ENCODE measurements at places on chromosomes 13 and 19. TPM values are rescaled to one million over a fixed set of nuclear protein-coding genes. Genes with fewer than 3 reads are reported as not detected.

Gene CD22
- total RNA-seq: not detected

Gene CPAMD8
- total RNA-seq: 10.6 TPM

Gene EFNB2
- total RNA-seq: 36.6 TPM

DNA sequence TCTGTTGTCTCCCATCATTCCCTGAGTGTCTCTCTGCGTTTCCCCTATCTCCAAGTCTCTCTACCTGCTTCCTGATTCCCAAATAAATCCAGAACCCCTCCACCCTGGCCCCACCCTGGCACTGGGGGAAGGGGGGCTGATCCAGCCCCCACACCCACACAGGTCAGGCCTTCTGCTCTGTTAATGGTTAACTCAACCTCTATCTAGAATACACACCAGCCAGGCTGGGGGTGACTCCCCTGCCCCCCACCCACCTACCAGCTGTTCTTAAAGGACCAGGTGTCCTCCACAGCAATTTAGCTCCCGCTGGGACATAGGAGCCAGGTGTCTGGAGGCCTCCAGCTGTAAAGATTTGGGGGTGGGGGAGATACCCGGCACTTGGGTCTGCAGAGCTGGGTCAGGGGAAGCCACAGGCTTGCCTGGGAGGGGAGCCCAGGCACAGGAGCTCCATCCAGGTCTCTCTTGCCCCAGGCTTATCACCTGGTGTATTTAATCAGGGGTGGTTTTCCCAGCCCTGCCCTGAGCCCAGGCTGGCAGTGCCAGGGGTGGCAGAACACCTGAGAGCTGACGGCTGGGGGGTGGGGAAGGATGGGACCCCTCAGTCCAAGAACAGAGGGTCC, 3.9 kb downstream of the IRF2BP1 start:
- DNase-seq: no peak

DNA sequence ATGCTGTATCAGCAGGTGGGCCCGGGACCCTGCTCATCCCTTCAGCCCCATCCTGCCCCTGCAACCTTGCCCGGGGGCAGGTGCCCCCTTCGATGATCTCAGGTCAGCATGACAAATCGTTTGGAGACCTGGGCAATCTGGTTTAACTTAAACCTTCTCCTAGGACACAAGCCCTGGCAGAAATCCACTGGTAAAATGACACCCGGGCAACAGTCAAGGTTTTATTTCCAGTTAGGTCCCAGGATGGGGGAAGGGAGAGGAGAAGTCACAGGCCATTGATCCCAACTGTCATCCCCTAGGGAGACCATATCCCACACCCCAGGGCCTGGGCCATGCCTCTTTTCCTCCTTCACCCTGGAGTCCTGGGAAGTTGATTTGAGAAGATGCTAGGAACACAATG, 1.8 kb upstream of the PLIN5 start:
- no peak for DNase-seq
